Activated CD8-positive, alpha-beta memory T cell treated with anti-CD3 and anti-CD28 coated beads, Interleukin-2, amount 50 U/mL, for 4 hours (primary cell): ENCODE measurements at places on chromosomes 7 and 10.

GRCh38 chr10:70479165-70479581, 606 bp downstream of the PALD1 start:
- DNase-seq = no peak

DNA sequence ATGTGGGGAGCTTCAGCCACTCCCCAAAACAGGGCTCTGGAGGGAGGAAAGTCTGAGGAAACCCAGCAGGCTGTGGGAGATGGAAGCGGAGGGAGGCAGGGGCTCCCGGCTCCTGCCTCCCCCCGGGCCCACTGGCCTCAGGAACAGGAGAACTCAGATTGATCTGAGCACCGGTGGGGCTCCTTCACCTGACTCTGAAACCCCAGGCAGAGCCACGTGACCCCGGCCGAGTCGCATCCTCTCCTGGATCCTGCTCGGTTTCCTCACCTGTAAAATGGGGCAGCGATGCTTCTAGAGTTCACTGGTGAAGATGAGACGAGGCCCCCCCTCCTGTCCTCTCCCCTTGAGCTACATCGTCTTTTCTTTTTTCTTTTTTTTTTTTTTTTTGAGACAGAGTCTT, 33.6 kb downstream of the TCERG1L start:
- DNase-seq = no peak

DNA sequence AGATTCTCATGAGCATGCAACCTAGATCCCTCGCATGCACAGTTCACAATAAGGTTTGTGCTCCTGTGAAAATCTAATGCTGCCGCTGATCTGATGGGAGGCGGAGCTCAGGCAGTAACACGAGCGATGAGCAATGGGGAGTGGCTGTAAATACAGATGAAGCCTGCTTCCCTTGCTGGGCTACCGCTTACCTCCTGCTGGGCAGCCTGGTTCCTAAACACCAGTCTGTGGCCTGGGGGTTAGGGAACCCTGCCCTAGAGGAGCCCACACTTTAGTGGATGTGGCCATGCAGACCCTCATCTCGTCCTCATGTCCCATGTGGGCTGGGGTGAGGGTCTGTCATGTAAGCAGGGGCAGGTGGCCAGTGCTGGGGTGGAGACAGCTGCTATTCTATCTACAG, 417.6 kb downstream of the GLRX3 start:
- DNase-seq = no peak

- no peak for DNase-seq
Measured at GRCh38 chr10:125158601-125159485, 1.5 kb downstream of the CTBP2 start.

- DNase-seq = no peak
Measured at GRCh38 chr7:88759230-88760135, at the start of gene ZNF804B. Gene ZNF804B (plus strand): TSS chr7:88759700. CDS start chr7:88759977, 277 bp downstream.

GRCh38 chr10:10584161-10584560, 433.5 kb upstream of the CELF2 start:
- no peak for DNase-seq

GRCh38 chr7:114554781-114555537, 140.3 kb downstream of the FOXP2 start:
- no peak for DNase-seq
